ENCODE measurements at places on chromosomes 11 and 22. TPM values are rescaled to one million over a fixed set of nuclear protein-coding genes. Genes with fewer than 3 reads are reported as not detected.

The MRGPRF gene
- polyA plus RNA-seq, result 9.7 TPM

The SMTNL1 gene
- polyA plus RNA-seq, result 0.47 TPM

- peak; percentile 32 for DNase-seq
- no peaks in the 10 kb centered on the region for H3K27me3 ChIP-seq
- H3K4me3 ChIP-seq, result no peak overlapping the region
- peaks cover 16% of the 10 kb centered on the region for H3K4me1 ChIP-seq
- H3K36me3 ChIP-seq, result peaks cover 61% of the 10 kb centered on the region
These were observed 6.1 kb downstream of the NUP50 start for GRCh38 chr22:45169591-45170466.

DNA sequence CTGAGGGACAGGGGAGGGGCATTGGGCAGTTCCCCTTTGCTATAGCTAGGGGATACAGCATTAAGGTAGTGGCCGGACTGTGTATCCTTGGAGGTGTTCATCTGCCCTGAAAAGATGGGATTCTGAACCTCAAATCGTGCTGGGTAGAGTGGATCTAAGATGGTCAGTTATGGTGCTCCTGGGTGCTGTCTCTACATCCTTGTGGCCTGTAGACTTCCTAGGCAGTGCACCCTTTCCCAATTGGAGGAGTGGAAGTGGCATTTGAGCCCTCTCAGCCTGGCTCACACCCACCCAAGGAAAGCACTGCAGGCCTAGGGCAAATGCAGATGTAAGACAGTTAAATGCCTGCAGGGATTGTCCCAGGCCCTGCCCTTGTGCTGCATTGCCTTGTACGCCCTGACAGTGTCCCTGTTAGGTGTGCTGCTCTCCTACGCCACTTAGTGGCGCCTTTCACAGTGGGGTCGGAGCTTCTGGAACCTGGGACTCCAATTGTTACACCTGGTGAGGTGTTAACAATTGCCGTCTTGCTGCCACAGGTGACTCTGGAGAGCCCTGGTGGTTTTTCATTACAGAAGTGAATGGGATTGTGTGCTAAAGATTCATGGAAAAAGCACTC lies 35.0 kb downstream of the PPFIBP2 start:
- H3K36me3 ChIP-seq, result no peaks in the 10 kb centered on the region
- H3K4me1 ChIP-seq, result no peaks in the 10 kb centered on the region
- H3K4me3 ChIP-seq, result no peak overlapping the region
- no peak overlapping the region for H3K27ac ChIP-seq
- DNase-seq, result no peak

DNA sequence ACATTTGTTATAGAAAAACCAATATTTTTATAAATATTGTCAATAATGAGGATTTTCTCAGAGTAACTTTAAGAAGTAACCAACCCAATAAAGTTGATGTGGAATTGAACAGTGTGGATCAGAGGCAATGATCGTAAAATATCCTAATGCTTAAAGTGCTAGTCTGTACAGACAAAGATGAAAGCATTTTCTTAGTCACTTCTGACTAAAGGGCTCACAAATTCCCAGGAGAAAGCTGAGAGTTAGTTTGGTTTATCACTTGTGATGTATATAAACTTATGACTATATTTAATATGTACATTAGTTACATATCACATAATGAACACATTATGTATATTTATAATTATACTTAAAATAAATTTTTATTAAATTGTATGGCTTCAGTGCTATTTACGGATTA lies 25.4 kb upstream of the DDI1 start:
- H3K4me1 ChIP-seq, result peaks cover 22% of the 10 kb centered on the region
- H3K4me3 ChIP-seq, result no peak overlapping the region
- H3K36me3 ChIP-seq, result no peaks in the 10 kb centered on the region
- H3K27me3 ChIP-seq, result no peaks in the 10 kb centered on the region

The PLAAT2 gene
- polyA plus RNA-seq, result not detected

The PTS gene
- polyA plus RNA-seq, result 53.0 TPM

The DCHS1 gene
- 19.8 TPM for polyA plus RNA-seq

The VWCE gene
- 3.5 TPM for polyA plus RNA-seq

- H3K27me3 ChIP-seq, result no peaks in the 10 kb centered on the region
- H3K27ac ChIP-seq, result no peak overlapping the region
- H3K4me3 ChIP-seq, result no peak overlapping the region
- DNase-seq, result no peak
- no peaks in the 10 kb centered on the region for H3K4me1 ChIP-seq
- H3K36me3 ChIP-seq, result no peaks in the 10 kb centered on the region
These were observed 112.3 kb downstream of the IGLL1 start for GRCh38 chr22:23467721-23468294.

The KRTAP5-1 gene
- not detected for polyA plus RNA-seq

DNA sequence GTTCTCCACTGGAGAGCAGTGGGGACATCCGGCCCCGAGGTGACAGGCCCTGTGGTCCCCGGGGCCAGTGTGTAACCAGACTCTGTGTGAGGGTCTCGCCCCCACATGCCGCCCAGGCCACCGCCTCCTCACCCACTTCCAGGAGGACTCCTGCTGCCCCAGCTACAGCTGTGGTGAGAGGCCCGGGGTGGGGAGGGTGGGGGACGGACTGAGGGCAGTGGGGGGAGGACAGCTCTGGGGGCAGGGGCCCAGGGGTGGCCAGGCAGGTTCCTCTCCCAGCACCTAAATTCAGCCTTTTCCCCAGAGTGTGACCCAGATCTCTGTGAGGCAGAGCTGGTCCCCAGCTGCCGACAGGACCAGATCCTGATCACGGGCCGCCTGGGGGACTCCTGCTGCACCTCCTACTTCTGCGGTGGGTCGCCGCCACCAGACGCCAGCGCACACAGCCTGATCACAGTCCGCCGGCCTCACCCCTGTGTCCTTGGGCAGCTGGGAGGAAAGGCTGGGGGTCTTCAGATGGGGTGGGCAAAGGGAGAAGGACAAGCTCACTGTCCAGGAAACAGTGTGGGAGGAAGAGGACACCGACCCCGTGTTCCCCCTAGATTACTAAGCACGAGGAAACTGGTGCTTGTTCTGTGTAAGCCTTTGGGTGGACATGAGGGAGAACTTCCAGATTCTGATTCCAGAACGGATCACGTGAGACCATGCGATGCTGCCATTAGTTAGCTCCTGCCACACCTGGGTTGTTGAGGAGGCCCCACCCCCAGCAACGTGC lies 84.4 kb upstream of the MYOD1 start:
- no peak overlapping the region for H3K4me3 ChIP-seq
- H3K27ac ChIP-seq, result no peak overlapping the region
- no peaks in the 10 kb centered on the region for H3K4me1 ChIP-seq
- H3K27me3 ChIP-seq, result no peaks in the 10 kb centered on the region
- no peaks in the 10 kb centered on the region for H3K36me3 ChIP-seq

The VPS11 gene
- 22.3 TPM for polyA plus RNA-seq

GRCh38 chr11:105070306-105070705 lies 25.2 kb upstream of the CARD16 start:
- no peak for DNase-seq
- H3K4me1 ChIP-seq, result peaks cover 3% of the 10 kb centered on the region
- H3K27me3 ChIP-seq, result no peaks in the 10 kb centered on the region
- no peak overlapping the region for H3K4me3 ChIP-seq
- no peaks in the 10 kb centered on the region for H3K36me3 ChIP-seq
- no peak overlapping the region for H3K27ac ChIP-seq

DNA sequence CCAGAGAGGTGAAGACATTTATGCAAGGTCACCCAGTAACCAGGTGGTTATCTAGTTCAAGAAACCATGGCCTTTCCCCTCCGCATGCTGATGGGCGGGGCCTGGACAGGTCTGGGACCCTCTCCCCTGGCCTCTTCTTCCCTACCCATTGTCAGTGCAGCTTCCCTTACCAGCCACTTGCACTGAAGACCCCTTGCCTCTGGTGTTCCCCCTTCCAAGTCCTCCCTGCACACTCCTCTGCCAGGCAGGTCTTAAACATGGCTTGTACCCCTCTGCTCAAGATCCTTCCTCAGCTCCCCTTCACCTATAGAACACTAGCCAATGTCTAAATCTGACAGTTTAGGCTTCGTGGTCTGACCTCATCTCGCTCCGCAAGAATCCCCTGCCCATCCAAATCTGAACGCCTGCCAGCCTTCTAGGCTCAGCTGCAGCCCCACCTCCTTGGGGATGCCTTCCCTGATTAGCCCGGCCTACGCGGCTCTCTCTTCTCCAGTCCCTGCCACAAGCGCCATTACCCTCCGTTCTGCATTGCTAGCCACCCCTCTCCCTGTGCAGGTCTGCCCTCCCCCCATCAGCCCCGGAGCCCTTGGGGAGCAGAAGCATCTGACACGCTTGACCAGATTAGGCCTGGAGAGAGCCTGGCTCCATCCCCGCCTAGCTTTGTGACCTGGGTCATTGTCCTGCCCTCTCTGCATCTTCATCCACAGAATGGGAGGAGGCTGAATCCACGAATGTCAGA lies 213.8 kb downstream of the DSCAML1 start:
- no peak overlapping the region for H3K27ac ChIP-seq
- no peak overlapping the region for H3K4me3 ChIP-seq
- H3K4me1 ChIP-seq, result no peaks in the 10 kb centered on the region
